CD8-positive, alpha-beta T cell (primary cell): ENCODE measurements at places on chromosomes 2 and 18.

DNA sequence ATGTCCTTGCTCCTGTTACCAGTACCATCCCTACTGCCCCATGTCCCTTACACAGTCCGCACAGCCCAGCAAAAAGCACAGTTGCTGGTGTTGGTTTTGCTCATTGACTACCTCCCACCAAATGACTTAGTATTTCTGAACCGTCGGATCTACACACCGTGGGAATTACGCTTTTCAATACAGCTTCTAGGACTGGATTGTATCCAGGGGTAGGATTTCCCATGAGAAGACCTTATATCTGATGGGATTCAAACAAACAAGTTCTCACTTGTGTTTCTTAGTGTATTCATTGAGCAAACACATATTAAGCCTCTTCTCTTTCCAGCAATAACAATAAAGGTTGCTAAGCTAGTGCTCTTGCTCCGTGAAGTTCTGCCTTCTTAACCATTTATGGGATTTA lies 25.8 kb downstream of the TRAPPC12 start:
- DNase-seq, result no peak

- DNase-seq, result no peak
Measured at GRCh38 chr2:3571284-3571683, 3.8 kb upstream of the RPS7 start.

GRCh38 chr2:148484066-148484465 lies 160.5 kb upstream of the EPC2 start:
- no peak for DNase-seq

DNA sequence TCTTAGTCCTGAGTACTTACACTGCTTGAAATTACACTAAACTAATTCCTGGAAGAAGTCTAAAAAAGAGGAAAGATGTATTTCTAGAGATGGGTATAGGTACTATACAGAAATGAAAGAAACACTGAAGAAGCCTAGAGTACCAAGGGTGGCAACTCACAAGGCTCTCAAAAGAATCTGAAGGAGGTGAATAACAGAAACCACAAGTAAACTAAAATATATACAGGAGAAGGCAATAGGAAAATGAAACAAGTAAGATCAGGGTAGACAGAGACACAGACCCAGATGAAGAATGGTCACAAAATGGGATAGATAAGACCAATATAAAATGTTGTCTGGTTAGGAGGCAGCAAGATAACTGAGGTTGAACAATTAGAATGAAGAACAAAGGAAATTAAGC lies 59.9 kb downstream of the USP37 start:
- no peak for DNase-seq

GRCh38 chr18:35577045-35577848 lies 4.3 kb upstream of the GALNT1 start:
- DNase-seq, result no peak

GRCh38 chr2:105375001-105375561 lies 23.8 kb downstream of the FHL2 start:
- no peak for DNase-seq

GRCh38 chr2:86825693-86826381 lies 35.1 kb upstream of the CD8A start:
- peak; percentile 96 for DNase-seq

DNA sequence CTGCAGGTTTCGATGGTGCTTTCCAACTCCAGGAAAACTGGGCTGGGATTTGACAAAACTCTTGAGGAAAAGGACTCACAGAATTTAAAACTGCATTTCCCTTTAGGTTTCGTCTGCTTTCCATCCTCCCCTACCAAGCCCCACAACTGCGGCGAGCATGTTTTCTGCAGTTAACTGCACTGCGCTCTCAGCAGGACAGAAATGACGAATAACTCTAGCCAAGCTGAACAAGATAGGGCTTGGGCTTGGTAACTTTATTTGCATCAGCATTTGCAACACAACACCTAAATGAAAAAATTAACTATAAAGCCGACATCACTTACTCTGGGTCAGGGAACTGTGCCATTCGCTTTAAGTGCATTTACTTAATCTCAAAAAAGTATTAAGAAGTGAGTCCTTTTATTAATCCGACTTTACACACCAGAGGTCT lies 669 bp upstream of the PIKFYVE start:
- peak; percentile 76 for DNase-seq

DNA sequence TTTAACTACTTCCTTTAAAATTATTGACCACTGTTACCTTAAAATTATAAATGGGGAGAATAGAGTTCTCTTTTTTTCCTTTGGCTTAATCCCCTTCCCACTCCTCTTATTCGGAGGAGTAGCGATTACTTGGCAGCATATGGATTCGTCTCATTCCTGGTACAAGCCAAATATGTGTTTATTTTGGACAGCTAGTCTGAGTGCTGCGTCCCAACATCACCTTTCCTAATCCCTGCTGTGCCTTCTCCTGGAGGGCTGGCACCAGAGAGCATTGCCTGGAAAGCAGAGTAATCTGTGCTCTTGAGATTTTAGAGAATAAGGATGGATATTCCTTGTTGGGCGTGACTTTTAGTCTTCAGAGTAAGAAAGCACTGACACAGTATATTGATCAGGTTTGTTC lies 185.6 kb downstream of the AGAP1 start:
- no peak for DNase-seq

- DNase-seq, result no peak
Measured at GRCh38 chr2:241312082-241312481, 3.4 kb downstream of the HDLBP start.

DNA sequence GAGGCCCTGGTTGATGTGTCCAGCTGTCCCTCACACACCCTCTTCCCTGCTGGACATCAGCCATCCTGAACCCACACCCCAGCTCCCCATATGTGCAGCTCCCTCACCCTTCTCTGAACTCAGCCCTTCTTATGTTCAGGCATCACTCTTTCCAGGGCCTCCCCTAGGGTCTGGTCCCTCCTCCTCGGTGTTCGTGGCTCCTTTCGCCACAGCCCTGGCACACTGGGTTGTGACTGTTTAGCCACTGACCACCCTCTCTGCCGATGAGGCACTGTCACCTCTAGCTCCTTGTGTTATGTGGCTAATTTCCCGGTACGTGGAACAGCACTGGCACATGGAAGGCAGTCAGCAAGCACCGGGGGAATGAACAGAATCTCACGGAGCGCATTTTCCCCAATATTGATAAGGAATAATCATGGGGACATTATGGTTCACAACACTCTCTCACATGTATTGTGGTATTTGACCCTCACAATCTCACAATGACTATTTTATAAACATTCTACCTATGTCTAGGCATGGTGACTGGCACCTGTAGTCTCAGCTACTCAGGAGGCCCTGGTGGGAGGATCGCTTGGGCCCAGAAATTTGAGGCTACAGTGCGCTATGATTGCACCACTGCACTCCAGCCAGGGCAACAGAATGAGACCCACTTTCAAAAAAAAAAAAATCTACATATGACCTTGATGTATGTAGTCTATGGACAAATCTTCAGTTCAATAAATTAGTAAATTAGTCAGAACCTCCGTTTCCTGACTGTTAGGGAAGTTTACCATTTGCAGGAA lies 292.1 kb downstream of the MYT1L start:
- no peak for DNase-seq

GRCh38 chr2:230602562-230603230 lies 109.9 kb upstream of the CAB39 start:
- DNase-seq, result peak; percentile 69
